ENCODE measurements at places on chromosomes 16 and 17.

- no peak for DNase-seq
Measured at GRCh38 chr17:18356624-18357023, 6.7 kb downstream of the SHMT1 start.

DNA sequence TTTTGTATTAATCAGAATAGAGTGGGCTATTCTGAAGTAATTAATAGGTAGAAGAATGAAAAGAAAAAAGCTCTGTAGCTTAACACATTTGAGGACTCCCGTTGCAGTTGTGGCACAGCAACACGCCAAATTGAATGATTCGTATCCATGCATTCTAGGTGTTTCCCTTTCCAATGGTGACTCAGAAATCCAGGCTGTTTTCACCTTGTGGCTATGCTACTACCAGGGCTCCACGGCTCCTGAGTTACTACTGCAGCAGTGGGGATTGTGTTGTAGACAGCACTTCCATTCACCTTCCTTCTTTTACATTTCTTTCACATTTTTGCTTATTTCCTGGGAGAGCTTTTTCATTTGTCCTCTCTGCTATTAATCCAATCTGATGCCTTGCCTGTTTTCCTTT is 1616.4 kb downstream of the CDH8 start:
- no peak for DNase-seq

GRCh38 chr16:67148221-67148620 is 2.6 kb downstream of the B3GNT9 start:
- no peak for DNase-seq

GRCh38 chr17:41659427-41660212 is 29.1 kb upstream of the EIF1 start:
- no peak for DNase-seq

- no peak for DNase-seq
Measured at GRCh38 chr17:38783227-38783626, 16.1 kb downstream of the PIP4K2B start.

- no peak for DNase-seq
Measured at GRCh38 chr17:75098861-75099260, 10.9 kb upstream of the ARMC7 start.

DNA sequence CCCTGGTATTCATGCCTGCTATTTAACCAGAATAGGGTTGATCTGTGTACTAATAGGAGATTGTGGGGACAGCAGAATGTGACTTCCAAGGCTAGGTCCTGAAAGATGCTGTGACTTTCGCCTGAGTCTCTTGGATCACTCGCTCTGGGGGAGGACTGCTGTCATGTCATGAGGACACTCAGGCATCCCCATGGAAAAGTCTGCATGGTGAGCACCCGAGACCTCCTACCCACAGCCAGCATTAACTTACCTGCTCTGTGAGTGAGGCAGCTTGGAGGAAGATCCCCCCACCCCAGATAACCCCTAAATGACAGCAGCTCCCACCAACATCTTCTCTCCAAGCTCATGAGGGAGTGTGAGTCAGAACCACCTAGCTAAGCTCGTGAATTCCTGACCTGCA is 30.3 kb upstream of the C16orf78 start:
- no peak for DNase-seq

GRCh38 chr16:17068524-17068923 is 402.2 kb downstream of the XYLT1 start:
- DNase-seq, result no peak

GRCh38 chr17:42311240-42312034 is 23.1 kb downstream of the STAT5A start:
- DNase-seq, result no peak

- no peak for DNase-seq
Measured at GRCh38 chr16:49502136-49502881, 128.7 kb downstream of the C16orf78 start.

GRCh38 chr17:48719642-48720265 is 2.6 kb downstream of the PRAC1 start:
- no peak for DNase-seq

DNA sequence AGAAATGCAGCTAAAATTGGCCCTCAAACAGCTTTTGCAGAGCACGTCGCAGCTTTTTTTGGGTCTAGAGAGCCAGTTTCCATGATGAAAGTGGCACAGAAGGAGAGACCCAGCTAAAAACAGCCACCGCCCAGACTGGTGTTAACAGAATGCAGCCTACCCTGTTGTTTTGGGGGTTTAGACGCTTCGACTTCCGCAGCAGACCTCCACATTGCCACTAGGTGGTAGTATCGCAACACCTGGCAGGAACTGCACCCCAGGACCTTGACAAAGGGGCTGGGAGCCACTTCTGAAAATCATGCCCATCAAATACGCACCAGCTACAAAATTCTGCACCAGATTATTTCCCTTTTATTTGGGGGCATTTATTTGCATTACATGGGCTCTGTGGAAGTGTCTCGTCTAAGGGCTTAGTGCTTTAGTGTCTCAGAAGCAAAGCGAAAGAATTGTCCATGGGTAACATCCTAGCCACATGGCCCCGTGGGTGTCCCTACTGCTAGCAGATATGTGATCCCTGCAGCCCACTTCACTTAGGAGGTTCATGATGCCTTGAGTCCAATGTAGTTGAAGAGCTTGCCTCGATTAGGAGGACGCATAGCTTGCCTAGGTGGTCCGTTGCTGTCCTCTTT is 167.1 kb downstream of the HAPSTR1 start:
- peak; percentile 40 for DNase-seq

DNA sequence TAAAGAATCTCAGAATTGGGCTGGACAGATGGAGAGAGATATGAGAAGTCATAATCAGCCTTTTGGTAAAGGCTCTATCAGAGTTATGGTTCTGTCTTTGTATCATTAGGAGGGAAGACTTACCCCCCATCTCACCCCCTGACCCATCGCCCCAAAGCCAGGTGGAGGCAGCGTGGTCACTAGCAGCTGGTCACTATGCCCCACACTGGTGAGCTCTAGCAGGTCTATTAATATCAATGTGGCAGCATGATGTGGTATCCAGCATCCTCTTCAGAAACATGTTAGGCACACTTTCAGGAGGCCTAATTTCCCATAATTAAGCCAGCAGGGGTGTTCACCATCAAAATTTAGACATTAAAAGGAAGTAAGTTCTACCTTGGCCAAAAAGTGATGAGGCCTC is 183.8 kb upstream of the COX10 start:
- DNase-seq, result no peak

DNA sequence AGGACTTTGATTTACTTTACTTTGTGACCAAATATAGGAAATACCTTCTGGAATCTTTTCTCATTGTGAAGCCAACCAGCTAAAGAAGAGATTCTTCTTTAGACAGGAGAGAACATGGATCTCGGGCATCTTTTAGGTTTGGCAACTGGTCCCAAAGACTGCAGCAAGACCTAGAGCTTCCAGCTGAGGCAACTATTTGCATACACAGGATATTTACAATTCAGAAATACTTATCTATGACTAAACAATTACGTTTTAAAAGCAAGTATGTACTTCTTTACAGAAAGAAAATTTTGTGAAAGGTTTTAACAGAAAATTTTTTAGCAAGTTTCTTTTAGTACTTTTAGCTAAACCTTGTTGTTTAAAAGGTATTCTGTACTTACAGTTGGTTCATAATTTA is 106.5 kb downstream of the MAP2K4 start:
- DNase-seq, result no peak

DNA sequence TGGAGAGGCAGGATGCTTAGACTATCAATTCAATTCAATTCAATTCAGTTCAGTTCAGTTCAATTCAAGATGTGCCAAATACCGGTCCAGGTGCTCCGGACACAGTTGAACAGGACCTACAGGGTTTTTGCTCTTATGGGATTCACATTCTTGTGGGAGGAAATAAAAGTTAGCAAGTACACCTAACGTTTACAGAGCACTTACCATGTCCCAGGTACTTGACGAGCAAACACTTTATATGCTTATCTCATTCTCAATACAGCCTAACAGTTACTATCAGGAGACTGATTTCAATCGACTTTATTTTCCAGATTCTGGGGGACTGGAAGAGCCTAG is 467 bp upstream of the GDE1 start:
- no peak for DNase-seq

GRCh38 chr17:3039736-3040135 is 23.7 kb downstream of the OR1D5 start:
- no peak for DNase-seq

DNA sequence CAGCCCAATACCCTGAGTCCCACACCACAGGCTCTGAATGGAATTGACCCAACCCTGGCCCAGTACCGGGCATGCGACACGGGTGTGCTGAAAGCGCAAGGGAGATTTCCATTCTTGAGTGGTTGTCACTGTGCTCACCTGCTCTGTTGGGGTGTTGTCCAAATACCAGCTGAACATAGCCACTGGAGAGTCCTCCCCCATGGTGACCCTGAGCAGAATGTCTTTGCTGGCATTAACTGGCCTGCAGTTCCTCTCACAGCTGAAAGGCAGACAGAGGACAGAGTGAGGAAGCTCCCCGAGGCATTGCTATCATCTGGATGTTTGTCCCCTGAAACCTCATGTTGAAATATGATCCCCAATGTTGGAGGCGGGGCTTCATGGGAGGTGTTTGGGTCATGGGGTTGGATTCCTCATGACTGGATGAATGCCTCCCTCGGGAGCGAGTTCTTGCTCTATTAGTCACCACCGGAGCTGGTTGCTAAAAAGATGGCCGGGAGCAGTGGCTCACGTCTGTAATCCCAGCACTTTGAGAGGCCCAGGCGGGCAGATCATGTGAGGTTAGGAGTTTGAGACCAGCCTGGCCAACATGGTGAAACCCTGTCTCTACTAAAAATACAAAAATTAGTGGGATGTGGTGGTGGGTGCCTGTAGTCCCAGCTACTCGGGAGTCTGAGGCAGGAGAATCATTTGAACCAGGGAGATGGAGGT is 57.3 kb upstream of the BCO1 start:
- DNase-seq, result no peak

DNA sequence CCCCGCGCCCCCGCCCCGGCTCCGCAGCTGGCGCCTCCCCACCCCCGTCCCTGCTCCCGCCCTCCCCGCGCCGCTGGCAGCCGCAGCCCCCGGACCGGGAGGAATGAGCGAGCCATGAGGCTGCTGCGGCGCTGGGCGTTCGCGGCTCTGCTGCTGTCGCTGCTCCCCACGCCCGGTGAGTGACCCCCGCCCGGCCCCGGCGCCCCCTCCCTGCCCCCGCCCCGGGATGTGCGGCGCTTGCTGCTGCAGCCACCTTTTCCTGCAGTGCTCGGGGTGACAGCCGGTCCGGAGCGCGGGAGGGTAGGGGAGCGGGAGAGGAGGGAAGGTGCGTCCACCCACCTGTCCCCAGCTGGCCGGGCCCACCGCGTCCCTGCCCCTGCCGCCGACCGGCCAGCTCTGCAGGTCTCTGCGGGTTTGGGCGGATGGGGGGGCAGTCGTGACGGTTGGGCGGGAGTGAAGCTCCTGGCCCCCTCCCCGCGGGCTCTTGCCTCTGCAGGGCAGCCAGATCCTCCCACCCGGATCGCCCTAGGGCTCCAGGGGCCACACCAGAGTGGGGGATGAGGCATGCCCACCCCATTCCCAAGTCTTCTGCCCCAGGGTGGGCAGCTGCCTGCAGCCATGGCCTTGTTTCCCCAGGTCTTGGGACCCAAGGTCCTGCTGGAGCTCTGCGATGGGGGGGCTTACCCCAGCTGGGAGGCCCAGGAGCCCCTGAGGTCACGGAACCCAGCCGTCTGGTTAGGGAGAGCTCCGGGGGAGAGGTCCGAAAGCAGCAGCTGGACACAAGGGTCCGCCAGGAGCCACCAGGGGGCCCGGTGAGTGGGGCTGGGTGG is 513 bp downstream of the ADAM11 start:
- DNase-seq, result no peak

GRCh38 chr17:55161935-55162555 is 102.7 kb upstream of the HLF start:
- no peak for DNase-seq

DNA sequence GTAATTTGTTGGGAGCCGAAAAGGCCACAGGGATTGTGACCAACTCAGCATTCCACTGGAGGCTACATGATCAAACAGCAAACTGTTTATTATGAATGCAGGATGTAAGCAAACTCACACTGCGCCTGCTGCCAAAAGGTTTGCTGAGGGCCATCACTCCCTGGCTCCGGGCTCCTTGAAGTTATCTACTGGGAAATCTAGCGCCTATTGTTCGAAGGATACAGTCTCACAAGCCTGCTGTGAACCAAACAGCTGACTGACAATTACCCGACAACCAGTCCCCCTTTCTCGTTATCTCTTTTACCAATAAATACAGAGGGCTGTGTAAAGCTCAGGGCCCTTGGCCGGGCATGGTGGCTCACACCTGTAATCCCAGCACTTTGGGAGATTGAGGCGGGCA is 52.5 kb downstream of the BCL7C start:
- DNase-seq, result no peak

GRCh38 chr16:63577891-63578290 is 1541.7 kb upstream of the CDH8 start:
- no peak for DNase-seq

DNA sequence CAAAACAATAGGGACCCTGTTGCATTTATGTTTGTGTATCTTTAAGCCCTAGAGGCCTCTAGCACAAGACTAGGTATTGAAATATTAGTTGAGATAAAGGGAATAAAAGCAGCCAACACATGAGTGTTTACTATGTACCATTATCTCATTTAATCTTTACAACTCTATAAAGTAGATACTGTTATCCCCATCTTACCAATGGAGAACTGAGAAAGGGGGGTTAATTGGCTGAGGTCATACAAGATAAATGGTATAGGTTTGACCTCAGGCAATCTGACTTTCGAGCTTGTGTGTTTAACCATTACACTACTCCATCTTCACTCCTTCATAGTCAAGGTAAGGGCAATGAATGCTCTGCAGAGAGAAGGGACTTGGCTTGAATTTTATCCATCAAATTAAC is 26.3 kb upstream of the STAC2 start:
- no peak for DNase-seq

DNA sequence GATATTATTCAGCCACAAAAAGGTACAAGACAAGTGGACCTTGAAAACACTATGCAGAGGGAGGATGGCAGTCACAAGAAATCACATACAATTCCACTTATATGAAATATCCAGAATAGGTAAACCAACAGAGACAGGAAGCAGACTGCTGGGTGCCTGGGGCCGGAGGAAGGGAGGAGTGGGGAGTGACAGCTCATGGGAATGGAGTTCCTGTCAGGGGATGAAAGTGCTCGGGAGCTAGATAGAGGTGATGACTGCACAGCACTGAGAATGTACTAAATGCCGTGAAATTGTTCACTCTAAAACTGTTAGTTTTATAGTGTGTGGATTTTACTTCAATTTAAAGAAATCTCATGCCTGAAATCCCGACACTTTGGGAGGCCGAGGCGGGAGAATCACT is 74.2 kb upstream of the MED9 start:
- DNase-seq, result no peak

GRCh38 chr17:81516439-81516838 is 3.8 kb upstream of the ACTG1 start:
- DNase-seq, result no peak

GRCh38 chr16:4692460-4693295 is 684 bp upstream of the NUDT16L1 start:
- DNase-seq, result no peak

DNA sequence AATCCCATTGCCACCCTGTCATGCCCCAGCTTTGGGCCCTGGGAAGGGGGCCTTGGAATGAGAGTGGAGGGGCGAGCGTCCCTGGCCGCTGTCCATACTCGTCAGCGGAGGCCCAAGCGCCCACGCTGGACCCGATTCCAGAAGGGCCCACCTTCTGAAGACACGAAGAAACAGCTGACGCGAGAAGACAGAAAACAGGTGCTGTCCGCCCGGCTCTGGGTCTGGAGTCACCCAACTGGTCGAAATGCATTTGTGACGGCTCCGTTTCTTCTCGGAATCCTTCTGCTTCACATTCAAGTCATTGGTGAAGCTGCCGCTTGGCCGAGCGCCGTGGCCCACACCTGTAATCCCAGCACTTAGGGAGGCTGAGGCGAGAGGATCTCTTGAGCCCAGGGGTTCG is 52.9 kb upstream of the PVALEF start:
- no peak for DNase-seq
